NCI-H2227 treated with DMSO at 0.1 percent for 48 hours (cell line): ENCODE measurements at places on chromosomes 3 and 15.

DNA sequence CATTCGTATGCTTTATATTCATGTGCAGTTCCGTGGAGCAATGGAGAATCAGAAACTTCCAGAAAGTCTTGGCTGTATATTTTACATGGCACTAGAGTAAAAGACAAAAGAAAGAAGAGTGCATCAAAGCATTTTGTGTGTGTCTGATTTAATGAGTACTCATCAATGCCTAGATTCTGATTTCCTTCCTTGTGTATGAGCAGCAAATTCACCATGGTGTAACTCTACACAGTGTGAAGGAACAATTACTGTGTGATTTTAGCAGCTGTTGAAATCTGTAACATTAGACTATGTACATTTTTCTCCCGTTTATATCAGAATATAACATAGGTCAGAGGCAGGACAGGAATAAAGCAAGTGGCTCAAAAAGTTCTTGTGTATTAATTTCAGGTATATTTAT, 102.0 kb upstream of the TSC22D2 start:
- no peak for DNase-seq

DNA sequence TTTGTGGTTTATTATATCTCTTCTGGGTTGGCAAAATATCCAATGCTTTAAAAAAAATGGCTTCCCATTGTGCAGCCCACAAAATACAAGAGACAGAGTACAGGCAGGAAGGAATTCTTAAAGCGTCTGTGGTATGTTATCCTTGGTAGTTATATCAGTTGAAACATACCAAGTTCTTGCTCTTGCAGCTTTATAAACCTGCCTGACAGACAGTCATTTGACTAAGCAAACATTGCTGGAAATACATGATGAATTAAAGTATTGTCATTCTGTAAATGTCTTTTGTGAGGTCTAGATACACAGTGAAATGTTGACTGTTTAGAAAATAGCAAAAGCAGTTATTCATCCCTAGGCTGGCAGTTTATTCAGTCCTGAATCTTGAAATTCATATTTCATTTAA, 44.8 kb upstream of the MAP3K13 start:
- DNase-seq: no peak

GRCh38 chr15:85692873-85693272, 101.9 kb downstream of the KLHL25 start:
- no peak for DNase-seq

- DNase-seq: no peak
Observed at GRCh38 chr15:69482686-69483256, 30.2 kb downstream of the RPLP1 start.

GRCh38 chr3:24389108-24390090, 105.3 kb downstream of the THRB start:
- DNase-seq: no peak

GRCh38 chr3:71469138-71469435, 114.4 kb downstream of the FOXP1 start:
- no peak for DNase-seq

DNA sequence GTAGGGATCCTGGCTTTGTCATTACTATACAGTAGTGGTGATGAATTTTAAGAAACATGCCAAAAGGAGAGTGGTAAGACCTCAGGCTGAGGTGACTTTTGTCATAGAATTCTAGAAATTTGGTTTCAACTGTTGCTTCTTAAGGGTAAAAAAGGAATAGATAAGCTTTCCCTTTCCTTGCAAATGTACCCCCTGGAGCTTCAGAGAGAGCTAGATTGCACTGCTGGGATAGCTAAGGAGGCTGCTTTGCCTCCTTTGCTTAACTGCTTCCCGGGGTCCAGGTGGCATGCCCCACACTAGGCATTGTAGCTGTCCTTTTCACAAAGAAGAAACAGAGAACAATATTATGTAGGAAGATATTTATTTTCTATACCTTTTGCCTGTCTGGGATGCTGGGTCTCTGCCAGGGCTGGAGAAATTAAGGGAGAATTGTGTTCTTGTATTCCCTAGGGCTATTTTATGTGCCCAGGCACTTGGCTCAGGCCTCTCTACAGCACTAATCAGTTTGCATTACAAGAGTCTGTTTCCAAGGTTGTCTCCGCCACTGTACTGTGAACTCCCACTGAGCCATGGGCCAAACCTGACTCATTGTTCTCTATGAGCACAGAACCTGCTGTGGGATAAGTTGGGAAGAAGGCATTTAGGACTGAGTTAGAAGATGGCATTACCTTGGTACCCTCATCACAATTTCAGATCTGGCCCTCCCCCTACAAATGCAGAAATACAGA, 460.0 kb downstream of the PDCD6IP start:
- no peak for DNase-seq

DNA sequence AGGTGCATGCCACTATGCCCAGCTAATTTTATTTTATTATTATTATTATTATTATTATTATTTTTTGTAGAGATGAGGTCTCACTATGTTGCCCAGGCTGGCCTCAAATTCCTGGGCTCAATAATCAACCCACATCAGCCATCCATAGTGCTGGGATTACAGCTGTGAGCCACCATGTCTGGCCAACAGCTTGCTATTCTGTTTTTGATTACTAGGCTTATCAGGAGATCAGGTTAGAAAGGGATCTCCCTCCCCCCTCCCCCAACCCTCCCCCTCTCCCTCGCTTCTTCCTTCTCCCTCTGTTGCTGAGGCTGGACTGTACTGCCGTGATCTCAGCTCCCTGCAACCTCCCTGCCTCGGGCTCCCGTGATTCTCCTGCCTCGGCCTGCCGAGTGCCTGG, 8.6 kb downstream of the CLN6 start:
- DNase-seq: no peak

DNA sequence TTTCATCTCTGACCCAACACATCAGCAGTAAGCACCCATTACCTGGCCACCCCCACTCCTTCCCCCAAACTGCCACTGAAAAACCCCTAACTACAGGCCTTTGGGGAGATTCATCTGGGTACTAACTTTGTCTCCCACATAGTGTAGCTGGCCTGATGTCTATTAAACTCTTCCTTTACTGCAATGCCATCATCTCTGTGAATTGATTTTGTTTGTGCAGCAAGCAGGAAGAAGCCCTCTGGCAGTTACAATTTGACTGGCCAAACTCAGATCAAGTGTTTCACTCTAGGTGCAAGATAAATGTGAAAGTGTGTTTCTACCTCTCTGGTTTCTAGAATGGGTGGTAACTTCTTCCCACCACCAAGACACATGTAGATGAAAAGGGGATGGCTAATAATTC, 26.7 kb upstream of the OR5K4 start:
- no peak for DNase-seq

DNA sequence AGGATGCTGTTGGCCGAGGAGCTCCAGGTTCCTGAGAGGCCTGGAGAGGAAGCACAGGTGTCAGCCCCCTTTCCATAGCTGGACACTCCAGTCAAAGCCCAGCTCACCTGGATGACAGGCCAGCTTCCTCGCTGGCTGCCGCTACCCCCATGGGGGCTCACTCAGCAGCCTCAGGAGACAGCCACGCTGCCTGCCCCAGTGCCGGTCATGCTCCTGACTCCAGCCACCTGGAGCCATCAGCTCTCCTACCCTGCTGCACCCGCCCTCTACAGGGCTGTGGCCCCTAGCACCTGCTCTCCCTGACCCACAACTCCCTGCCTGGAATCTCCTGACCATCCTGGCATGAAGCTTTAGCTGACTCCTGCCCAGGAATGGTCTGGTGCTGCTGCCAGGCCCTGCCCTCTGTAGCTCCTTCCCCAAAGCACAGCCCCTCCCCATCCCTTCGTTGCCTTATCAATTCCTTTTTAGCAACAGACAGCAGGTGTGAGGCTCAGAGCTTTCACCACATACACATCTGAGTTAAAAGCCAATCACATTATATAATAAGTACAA, 94.2 kb downstream of the NUP210 start:
- DNase-seq: no peak

DNA sequence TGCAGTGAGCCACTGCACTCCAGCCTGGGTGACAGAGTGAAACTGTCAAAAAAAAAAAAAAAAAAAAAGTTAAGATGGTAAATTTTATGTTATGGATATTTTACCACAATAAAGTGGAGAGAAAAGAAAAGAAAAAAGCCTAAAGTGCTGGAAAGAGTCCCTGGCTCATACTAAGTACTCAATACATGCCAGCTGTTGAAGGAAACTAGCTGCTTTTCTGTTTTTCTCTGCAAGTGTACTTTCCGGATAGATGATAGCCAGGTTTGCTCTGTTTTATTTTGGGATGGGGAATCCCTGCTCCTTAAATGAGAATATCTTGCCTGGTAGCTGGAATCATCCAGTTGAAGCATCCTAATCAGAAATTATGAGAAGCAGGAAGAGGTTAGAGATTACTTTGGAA, 10.9 kb downstream of the EID1 start:
- no peak for DNase-seq

- DNase-seq: no peak
Observed at GRCh38 chr3:50194903-50195500, 3.6 kb downstream of the GNAT1 start.
